ENCODE measurements at places on chromosomes 3 and 15.

- no peak for DNase-seq
Observed at GRCh38 chr3:24541935-24542334, 47.3 kb upstream of the THRB start.

DNA sequence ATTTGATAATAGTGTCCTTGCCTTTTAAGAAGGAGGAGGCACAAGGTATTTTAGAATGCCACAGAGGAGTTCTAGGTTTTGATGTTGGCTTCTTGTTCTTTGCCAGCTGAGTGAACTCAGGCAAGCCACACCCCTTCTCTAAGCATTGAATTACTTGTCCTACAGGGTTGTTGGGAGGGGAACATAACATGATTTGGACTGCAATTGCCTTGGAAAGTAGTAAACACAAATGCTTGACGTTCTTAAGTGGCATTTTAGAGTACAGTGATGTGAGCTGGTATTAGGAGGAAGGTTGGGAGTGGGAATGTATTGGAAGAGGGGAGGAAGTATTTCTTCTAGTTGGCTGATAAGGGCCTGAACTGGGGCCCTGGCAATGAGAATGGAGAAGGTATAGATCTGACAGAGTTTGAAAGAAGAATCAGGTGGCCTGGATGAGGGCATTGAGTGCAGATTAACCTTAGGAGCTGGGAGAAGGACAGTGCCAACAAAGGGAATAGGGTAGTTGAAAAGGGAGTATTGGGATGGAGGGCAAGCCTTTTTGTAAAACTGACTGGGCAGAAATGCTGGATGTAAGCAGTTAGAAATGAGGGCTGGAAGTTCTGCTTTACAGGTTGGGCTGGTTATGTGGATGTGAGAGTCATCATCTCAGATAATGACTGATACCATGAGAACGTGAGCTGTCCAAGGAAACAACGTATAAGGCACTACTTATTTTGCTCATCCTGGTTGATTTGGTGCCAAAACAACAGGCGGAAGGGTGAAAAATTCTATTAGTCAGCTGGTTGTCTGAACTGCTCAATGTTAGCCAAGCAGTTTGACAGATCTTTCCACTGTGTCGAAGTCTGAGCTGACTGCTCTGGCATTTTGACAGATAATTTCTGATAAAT lies 16.7 kb downstream of the KAT2B start:
- DNase-seq = peak; percentile 51

GRCh38 chr3:143010024-143010423 lies 8.7 kb downstream of the U2SURP start:
- peak; percentile 15 for DNase-seq

DNA sequence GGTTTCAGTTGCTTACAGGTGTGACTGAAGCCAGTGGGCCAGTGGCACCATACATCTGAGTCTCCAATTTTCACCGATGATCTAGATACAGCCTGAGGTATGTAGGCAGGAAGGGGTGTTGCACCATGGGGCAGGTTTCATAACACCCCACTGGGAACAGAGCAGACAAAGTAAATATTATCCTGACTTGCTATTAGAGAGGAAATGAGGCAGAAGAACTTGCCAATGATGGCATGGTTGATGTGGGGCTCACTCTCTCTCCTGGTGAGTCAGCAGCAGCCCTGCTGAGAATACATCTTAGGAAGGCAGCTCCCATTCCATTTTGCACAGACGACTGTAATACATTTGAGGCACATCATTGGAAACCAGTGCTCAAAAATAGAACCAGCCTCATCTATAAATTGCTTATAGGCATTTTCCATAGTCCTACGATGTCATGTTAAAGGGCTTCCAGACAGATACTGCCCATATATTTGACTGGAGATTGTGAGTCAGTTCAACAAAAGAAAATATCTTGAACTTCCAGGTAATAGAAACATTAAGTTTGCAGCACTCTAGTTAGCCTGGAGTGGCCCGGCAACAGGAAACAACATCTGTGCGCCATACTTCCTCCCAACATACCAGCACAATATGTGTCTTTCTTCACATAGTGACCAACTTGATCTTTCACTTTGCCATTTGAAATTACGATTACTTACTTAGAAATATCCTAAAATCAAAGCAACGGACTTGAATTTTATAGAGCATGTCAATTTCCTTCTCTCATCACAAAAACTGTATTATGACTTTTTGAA lies 175.5 kb downstream of the NECTIN3 start:
- DNase-seq = peak; percentile 92

GRCh38 chr15:88215066-88215648 lies 41.4 kb downstream of the NTRK3 start:
- no peak for DNase-seq

All from fibroblast of skin of back (primary cell).